ENCODE measurements at places on chromosomes 6 and 20.

- no peak for DNase-seq
Measured at GRCh38 chr6:28839443-28840120, 84.2 kb downstream of the TRIM27 start.

DNA sequence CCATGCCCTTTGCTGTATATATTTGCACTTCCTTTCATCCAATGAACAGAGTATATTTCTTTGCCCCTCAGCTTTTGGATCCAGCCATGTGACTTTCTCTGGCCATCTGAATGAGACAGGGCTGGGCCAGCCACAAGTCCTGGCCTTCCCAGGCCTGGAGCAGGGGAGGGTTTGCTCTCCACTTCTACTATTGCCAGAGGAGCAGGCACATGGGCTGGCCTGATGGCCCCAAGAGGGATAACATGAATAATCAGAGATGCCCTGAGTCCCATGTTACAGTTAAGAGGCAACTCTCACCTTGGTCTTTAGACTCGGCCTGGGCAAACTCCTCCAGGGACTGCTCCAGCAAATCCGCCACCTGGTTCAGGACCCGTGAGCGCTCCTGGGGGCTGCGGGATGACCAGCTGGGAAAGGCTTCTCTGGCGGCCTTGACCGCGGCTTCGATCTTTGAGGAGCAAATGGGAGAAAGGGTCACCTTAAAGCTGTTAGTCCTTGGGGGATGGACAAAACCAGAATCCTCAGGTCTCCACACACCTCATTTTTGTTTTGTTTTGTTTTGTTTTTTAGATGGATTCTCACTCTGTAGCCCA is 6.3 kb downstream of the ALDH8A1 start:
- DNase-seq = no peak

DNA sequence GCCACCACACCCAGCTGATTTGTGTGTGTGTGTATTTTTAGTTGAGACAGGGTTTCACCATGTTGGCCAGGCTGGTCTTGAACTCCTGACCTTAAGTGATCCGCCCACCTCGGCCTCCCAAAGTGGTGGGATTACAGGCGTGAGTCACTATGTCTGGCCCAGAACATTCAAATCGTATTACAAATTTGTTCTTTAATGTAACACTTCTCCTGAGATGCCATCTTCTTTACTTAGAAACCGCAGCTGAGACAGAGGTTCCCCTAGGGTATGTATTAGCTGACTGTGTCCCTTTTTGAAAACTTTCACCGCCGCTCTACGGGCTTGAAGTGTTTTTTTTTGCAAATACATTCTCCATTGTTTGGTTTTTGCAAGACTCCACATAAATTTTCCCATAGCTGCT is 62.6 kb downstream of the TOX2 start:
- DNase-seq = no peak

DNA sequence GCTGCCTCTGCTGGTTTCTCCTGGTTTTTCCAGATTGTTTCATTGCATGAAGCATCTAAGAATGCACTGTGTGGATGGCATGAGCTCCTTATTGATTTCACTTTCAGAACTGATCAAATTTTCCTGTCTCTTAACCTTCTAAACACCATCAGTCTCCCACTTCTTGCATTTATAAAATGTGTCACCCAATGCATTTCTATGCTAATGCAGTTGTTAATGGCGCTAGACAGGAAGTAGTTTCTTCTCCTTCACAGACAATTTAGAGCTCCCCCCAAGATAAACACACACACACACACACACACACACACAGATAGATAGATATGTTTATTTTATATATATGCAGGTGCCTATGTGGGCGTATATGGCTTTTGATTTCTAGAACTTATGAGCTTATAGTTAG is 45.6 kb upstream of the FOXA2 start:
- DNase-seq = no peak

GRCh38 chr6:87183687-87184086 is 28.3 kb downstream of the ZNF292 start:
- DNase-seq = no peak

- DNase-seq = no peak
Measured at GRCh38 chr6:131156411-131156810, 21.1 kb downstream of the AKAP7 start.

DNA sequence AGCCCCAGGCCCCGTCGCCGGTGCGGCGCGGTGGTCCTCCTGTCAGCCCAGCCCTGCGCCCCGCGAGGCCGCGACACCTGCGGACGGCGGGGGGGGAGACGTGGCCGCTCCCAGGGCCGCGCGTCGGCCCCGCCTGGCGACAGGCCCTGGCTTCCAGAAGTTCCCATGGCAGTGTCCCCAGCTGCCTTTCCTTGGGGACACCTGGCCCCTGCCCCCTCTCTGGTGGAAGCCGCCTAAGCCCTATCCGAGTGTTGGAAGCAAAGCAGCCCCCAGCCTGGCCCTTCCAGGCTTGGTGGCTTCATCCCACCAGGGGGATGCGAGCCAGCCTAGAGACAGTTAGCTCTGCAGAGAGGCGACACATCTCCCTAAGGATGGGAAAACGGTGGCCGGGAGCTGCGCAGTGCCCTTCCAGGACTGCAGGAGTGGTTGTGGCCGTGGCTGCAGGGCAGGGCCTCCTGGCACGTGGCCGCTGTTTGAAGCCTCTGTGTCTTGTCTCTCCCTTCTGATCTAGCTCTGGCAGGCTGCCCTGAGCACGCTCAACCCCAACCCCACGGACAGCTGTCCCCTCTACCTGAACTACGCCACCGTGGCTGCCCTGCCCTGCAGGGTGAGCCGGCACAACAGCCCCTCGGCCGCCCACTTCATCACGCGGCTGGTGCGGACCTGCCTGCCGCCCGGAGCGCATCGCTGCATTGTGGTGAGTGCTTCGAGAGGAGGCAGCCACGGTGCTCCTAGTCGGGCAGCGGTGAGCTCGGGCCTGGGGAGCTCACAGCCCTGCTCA is 816 bp downstream of the NPEPL1 start:
- no peak for DNase-seq

GRCh38 chr6:139446138-139446715 is 71.8 kb upstream of the CITED2 start:
- DNase-seq = no peak

DNA sequence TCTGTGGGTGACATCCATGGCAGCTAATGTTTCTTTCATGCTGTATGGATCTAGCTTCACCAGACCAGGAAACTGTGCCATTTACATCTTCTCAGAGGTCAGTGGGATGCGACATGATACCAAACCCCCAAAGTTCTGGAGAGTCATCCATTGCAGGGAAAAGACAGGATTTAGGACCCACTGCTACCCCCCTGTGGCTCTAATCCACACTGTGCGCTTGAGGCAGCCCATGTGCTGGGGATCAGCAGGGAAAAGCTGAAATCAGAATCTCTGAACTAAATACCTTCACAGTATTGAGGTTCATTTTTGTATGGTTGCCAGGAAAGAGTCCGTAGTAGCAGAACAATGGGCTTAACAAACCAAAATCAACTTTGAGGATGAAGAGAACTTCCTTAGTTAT is 164.4 kb downstream of the TMEM242 start:
- DNase-seq = no peak

GRCh38 chr6:56549014-56549413 is 93.7 kb downstream of the DST start:
- no peak for DNase-seq

- no peak for DNase-seq
Measured at GRCh38 chr6:53692172-53692571, 26.6 kb upstream of the KLHL31 start.

DNA sequence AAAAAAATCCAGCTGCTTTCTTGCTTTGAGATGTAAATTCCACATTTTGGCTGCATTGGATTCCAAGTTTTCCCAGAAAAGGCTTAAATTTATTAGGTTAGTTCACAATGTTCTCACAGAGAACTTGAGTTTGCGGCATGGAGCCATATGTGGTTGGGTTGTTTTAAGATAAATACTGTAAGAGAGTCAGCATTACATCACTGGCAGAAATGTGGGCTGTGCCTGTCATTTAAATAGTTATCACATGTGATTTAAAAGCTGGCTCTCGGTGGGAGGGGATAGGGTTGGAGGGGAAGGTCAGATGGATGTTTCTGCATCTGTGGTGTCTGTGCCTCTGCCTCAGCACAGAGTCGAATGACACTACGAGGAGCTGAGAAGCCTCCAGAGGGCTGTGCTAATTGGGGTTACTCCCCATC is 73.8 kb upstream of the SCP2D1 start:
- no peak for DNase-seq

DNA sequence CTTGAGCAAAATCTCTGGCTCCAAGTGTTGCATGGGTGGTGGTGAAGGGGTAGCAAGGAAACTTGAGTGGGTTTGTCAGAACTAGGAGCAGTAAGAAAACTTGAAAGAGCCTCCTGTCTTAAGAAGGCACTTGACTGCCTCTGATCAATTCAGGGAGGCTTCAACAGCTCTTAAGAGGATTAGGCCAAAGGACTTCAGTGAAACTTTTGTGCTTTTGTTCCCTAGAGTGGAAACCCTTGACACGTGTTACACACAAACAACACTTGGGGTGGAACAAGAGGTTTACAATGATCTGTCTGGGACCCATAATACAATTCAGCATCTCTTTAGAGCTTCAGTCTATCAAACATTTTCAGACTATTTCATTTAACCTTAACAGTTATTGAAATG is 80.1 kb upstream of the ARMC2 start:
- DNase-seq = no peak

DNA sequence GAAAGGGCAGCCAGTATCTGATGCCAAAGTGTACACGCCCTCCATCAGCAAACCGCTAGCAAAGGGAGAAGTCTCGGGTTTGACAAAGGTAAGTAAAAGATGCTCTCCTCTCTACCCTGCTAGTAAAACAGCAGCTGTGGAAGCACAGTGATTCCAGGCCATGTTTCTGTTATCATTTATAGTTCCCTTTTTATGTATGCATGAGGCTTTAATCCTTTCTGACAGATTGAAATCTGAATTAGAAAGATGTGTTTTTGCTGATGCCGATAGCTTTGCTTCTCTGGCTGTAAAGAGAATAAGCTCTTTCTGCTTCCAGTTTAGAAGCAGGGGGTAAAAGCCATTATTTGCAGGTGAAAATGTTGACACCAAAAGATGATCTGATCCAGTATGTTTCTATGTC is 392.4 kb upstream of the SOX4 start:
- no peak for DNase-seq

DNA sequence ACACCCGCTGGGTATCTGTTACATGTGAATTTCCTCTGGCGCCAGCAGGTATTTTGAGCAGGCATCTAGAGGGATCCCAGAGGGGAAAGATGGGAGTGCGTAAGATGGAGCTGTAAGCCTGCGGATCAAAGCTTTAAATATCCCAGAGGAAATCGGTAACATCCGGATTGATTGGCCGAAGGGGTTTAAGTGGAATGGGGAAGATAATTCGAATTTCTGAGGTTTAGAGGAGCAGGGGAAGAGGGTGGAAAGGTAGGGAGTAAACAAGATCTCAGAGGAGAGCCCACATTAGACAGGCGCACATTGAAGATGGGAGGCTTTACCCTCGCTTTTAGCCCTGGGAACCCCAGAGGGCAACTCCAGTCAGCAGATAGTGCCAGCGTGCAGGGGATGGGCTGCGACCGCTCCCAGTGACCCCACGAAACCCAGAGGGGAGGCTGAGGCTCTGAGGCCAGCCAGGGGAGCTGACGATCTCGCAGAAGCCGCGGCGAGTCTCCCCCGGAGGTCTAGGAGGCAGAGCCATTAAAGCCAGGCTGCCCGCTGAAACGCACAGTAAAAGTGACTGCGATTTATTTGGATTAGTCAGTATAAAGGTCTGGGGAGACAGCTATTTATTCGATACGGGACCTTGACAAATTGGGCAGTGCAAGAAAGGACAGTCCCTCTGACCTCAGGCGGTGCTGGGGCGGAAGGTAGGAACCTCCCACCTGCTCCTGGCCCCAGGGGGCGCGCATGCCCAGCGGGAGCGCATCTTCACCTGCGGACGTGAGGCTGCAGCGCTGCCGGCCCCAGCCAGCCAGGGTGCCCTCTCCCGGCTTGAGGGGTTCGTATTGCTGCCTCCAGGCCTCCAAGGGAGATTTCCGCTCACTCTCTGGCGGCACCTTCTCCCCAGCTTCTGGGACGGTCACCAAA is 34.3 kb upstream of the TCF21 start:
- DNase-seq = no peak

GRCh38 chr20:47167846-47168245 is 188.7 kb downstream of the ZMYND8 start:
- no peak for DNase-seq

DNA sequence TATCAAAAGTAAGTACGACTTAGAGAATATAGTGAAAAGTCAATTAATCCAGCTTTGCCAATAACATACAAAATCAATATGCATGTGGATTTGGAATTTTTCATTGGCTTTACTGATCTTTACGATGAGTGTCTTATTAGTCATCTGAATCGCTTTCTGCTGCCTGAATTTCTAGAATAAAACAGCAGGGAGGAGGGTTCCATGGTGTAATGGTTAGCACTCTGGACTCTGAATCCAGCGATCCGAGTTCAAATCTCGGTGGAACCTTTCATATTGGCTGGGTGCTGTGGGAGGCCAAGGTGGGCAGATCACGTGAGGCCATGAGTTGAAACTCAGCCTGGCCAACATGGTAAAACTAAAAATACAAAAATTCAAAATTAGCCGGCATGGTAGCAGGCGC is 448.8 kb downstream of the RNF144B start:
- DNase-seq = no peak

GRCh38 chr6:25601800-25602673 is 50.0 kb upstream of the SCGN start:
- DNase-seq = no peak

DNA sequence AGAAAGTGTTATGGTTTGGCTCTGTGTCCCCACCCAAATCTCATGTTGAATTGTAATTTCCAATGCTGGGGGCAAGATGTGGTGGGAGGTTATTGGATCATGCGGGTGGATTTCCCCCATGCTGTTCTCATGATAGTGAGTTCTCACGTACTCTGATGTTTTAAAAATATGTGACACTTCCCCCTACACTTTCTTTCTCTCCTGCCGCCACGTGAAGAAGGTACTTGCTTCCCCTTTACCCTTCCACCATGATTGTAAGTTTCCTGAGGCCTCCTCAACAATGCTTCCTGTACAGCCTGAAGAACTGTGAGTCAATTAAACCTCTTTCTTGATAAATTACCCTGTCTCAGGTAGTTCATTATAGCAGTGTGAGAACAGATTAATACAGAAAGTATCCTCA is 150.8 kb downstream of the TMEM200A start:
- DNase-seq = no peak

DNA sequence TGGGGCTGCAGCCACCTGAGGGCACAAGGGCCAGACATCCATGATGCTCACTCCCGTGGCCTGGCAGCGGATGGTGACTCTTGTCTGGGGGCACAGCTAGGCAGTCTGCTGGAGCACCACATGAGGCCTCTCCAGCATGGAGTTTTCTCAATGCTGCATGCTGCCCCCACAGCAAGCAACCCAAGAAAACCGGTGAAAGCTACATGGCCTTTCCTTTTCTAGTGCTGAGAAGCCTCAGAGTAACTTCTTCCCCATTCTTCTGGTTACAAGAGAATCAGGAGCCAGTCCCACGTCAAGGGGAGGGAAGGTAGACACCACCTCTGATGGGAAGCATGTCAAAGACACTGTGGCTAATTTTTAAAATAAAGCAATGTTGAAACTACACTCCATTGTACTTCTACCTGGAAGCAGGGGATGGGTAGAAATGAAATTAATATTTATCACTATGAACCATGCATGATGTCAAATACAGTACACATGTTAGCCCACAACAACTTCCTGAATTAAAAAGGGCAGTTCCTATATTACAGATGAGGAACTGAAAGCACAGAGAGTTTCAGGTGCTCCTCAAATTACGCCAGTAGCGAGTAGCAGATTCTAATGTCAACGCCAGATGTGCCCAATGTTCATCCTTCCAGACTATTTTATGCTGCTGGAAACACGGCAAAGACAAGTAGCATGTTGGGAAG is 101.5 kb downstream of the LAMP5 start:
- DNase-seq = no peak

- DNase-seq = no peak
Measured at GRCh38 chr20:10476319-10476724, 41.2 kb downstream of the SLX4IP start.

- no peak for DNase-seq
Measured at GRCh38 chr6:3592371-3592941, 135.6 kb upstream of the SLC22A23 start.
